HS-27A (cell line): ENCODE measurements at places on chromosomes 2 and 18.

DNA sequence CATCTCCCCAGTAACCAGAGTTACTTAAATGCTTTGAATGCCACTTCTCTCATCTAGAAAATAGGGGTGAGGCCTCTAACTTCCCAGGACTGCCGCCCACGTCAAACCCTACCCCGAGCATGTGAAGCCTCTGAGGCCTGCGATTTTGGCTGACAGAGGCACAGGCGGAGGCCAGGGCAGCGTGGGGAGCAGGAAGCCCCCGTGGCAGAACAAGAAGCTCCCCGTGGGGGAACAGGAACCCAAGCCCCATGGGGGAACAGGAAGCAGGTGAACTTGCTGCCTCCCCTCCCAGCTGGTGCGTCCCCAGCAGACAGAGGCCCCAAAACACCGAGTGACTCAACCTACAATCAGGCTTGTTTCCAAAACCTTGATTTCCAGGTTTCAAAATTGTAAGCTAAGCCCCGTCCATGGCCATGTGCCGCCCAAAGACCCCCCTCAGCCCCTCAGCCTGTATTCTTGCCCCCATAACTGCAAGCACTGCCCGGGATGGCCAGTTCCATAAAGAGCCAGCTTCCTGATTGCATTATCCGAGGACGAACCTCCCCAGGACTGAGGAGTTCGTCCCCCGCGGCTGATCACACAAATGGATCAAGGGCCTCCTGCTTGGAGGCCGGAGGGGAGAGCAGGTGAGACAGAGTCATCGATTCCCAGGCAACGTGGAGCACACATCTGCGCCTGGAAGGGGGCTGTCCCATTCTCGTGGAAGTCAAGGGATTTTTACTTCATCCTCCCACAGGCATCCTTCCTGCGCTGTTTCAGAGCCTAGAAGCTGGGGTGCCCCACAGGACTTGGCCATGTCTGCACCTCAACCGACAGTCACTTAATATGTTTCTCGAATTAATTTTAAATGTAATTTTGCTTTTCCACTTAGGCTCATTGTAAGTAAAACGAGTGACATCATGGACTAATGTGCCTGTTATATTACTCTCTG, 36.3 kb upstream of the CTDP1 start:
- DNase-seq = no peak

GRCh38 chr18:35389095-35389618, 12.0 kb upstream of the ZNF396 start:
- DNase-seq = peak; percentile 61

GRCh38 chr18:46293742-46294181, 189.6 kb downstream of the HAUS1 start:
- DNase-seq = no peak

DNA sequence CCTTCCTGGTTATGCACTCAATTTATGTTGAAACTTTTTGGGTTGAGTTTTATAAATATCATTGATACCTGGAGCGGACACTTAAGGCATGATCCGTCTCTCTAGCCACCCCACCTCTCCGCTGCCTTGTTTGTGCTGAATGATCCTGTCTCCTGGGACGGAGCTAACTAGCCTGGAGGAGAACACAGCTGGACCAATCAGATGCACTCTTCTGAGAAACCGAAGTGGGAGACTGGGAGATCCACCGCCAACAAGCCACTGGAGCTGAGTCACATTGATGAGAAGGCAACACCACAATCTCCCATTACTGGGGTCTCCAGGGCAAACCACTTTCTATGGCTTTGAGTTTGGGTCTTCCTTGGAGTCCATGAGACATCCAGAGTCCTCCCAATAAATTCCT, 29.3 kb downstream of the CYP26B1 start:
- no peak for DNase-seq

DNA sequence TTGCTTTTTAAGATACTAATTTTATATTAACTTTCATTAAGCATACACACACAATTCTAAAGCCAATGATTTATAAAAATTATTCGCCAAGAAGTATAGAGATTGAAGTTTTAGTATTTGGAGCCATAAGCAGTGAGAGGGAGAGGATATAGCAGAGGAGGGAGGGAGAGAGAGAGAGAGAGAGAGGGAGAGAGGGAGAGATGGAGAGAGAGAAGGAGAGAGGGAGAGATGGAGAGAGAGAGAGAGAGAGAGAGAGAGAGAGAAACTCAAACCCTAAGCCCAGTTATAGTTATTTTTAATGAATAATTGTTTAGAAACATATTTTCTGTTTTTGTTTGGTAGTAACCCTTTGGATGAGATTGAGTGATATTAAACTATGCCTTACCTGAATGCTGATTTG, 5.3 kb downstream of the TWIST2 start:
- no peak for DNase-seq

DNA sequence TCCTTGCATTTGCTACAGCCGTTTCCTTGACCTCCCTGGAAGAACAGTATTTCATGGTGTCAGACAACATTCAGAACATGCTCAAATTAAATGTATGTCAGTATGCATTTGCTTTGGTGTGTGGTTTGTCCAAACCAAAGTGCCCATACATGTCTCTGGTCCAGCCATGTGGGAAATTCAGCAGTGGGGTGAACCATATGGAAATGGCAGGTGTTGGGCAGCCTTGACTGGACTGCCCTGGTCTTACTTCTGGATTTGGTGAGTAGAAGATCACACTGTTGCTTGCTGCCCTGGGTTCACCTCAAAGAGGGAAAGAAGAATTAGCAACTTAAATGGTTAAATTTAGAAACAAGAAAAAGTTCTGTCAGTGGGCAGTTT, 84.5 kb downstream of the MSH2 start:
- DNase-seq = no peak

DNA sequence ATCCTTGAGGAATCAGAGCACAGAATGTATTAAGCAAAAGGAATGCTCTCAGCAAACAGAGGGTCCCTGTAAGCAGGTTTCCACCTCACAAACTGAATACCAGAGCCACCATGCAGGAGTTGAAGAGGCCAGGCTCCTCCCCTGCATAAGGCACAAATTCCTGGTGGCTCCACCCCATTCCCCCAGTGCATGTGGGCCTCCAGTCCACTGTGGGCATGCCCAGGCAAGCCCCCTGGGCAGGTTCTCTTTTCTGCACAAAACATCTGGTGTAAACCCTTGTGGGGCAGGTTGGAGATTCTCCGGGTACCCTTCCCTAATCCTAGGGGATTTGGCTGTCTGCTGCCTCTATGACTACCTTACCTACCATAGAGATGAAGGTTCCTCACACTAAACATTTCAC, 166.5 kb downstream of the PTPRM start:
- DNase-seq = no peak
